ENCODE measurements at places on chromosomes 7 and 10.

- DNase-seq: peak; percentile 76
Measured at GRCh38 chr7:85023066-85023712, 163.7 kb downstream of the SEMA3D start.

DNA sequence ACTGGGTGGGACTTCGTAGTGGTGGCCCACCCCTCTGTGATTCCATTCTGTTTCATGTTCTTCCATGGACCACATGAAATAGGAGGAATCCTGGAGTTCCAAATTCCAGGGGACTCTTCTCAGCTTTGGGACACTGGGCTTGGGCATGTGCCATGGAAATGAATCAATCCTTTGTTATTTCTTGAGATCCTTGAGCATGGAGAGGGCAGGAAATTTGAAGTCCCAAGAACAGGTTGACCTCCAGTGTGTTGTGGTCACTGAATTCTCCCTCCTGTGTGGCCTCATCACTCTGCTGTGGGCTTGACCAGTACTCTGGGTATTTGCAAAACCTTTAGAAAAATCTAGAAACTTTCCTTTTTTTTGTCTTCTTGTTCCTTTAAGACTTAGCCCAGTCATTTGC is 22.7 kb downstream of the TACR2 start:
- DNase-seq: no peak

GRCh38 chr10:129511758-129512157 is 44.7 kb downstream of the MGMT start:
- no peak for DNase-seq

- no peak for DNase-seq
Measured at GRCh38 chr10:104081998-104082397, 3.7 kb downstream of the COL17A1 start.

DNA sequence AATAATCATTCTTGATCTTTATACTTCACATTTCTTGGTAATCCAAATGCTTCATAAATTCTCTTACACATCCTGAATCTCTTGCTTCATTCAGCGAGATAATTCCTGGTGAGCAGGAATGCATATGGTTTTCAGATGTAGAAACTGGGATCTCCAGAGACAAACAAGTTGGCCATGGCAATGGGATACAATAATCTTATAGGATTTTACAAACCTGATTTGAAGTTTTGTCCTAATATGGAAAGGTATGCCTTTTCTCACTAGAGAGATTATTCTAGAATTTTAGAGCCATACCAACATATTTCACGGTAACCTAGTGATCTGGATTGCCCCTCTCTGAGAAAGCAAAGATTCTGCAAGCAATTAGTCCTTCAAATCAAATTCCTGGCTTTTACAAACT is 13.1 kb upstream of the TRDMT1 start:
- DNase-seq: peak; percentile 56

- DNase-seq: no peak
Measured at GRCh38 chr10:107647462-107647861, 483.0 kb upstream of the SORCS1 start.

- DNase-seq: no peak
Measured at GRCh38 chr7:71860572-71860971, 551.6 kb downstream of the CALN1 start.

GRCh38 chr7:46486256-46487206 is 565.5 kb upstream of the IGFBP3 start:
- peak; percentile 86 for DNase-seq

GRCh38 chr7:93117852-93118530 is at the start of gene SAMD9:
SAMD9 (minus strand) TSS chr7:93117979; CDS start chr7:93106097, 11,882 bp downstream.
- DNase-seq: peak; percentile 87

DNA sequence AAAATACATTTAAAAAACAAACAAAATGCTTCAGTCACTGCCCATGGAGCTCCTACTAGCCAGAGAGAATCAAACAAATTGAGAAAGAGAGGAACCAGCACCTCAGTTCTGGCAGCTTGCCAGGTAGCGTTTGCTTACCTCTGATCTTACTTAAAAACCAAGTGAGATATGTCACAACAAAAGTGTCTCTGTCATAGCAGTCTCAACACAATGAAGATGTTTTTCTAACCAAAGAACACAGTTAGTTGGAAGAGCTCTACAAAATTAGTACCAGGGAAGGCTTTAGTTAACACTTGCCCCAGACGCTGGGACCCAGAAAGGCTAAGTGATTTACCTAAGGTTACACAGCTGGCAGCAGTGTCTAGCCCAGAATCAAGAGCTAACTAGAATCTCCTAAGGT is 3.4 kb downstream of the DOCK4 start:
- peak; percentile 13 for DNase-seq

DNA sequence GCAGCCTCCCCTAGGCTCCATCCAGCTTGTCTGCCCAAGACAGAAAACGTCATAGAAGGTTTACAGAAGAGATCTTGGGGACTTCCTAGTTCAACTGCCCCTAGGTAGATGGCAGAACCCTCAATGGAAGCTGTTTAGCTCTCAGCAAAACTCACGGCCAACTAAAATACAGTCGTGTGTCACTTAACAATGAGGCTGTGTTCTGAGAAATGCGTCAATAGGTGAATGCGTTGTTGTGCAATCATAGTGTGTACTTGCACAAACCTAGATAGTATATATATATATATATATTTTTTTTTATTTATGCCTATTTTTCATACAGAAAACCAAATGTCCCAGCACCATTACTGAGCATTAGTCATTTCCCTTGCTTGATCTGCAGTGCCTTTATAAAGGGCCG is 100.4 kb upstream of the SH2B2 start:
- no peak for DNase-seq

DNA sequence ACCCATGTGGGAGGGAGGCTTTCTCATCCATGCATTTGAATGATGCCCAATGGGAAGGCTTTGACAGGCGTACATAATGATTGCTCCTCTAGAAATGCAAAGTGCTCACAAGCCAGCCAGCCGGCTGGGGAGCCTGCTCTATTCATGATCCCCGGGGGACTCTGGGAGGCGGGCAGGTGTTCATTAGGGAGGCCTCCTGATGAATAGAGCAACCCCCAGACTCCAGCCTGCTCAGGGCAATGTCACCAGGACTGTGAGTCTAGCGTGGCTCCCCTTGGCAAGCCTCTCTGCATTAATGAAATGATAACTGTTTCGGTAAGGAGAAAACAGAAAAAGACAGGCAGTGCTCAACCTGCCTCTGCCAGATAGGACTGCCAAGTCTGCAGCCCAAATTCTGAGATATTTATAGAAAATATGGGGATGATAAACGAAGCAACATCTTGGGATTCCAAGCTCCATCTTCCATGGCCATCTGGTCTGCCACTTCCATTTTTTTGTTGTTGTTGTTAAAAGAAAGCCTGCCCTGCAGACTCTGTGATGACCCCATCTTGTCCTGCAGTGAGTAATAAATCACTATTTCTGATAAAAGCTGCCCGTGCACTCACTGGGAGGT is 236.4 kb downstream of the PRPF18 start:
- DNase-seq: no peak

DNA sequence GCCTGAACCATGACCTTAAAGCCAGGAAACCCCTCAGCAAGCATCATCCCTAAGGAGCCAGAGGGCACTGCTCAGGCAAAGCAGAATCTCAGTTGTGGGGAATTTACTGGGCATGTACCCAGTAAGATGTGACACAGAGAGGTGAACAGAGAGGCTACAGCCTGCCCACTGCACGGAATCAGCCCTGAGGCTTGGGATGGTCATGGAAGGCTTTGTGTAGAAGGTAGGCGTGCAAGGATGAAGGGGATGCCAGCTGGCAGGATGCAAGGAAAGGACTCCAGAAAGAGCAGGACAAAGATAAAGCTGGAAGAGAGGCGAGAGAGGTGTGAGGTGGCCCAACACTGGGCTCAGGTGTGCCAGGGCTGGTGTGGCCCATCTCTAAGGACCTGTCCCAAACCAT is 2.4 kb upstream of the AIFM2 start:
- DNase-seq: no peak

- no peak for DNase-seq
Measured at GRCh38 chr10:107717046-107717445, 552.5 kb upstream of the SORCS1 start.

DNA sequence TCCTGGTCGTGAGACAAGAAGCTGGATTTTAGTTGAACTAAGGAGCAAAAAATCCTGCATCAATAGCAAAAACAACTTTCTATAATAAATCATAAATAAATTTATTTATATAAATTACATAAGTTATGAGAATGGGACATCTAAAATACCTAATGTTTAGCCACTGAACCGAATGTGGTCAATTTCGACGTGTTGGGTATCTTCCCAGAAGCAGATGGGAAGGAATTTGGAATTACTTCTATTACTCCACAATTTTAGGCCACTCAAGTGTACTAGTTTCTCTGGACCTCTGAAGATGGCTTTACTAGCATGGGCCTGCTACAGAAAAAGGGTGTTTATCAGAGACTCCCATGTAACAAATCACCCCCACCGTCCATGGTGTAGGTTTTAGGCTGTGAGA is 172.0 kb downstream of the PRPF18 start:
- peak; percentile 48 for DNase-seq

GRCh38 chr10:79048639-79049550 is 19.9 kb upstream of the ZMIZ1 start:
- no peak for DNase-seq

DNA sequence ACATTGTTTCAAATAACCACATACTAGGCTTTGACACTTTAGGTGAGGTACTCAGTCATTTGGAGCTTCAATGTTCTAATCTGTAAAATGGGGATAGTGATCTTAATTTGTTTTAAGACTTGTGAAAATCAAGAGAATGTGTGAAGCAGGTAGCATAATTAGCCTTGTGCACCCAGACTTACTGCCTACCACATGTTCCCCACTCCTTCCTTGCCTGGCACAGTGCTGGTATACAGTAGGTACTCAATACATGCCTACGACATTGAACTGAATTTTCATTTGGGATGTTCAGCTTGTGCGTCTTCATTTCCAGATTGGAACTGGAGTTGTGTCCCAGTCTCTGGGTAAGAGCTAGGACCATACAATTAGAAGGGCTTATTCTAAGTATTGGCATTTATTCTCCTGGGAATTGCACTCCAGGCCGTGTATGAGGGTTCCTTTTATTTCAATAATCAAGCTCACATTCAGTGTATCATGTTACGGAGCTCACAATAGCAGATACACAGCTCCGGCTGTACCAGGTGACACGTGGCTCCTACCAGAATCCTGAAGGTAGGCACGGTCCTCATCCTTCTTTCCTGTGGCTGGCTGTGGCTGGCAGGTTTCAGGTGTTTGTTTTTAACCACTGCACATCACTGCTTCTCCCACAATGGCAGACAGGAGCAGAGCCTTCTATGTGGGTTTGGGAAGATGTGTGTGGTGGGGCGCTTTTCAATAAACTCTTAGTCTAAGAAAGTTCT is 109.4 kb upstream of the PDCD4 start:
- no peak for DNase-seq

DNA sequence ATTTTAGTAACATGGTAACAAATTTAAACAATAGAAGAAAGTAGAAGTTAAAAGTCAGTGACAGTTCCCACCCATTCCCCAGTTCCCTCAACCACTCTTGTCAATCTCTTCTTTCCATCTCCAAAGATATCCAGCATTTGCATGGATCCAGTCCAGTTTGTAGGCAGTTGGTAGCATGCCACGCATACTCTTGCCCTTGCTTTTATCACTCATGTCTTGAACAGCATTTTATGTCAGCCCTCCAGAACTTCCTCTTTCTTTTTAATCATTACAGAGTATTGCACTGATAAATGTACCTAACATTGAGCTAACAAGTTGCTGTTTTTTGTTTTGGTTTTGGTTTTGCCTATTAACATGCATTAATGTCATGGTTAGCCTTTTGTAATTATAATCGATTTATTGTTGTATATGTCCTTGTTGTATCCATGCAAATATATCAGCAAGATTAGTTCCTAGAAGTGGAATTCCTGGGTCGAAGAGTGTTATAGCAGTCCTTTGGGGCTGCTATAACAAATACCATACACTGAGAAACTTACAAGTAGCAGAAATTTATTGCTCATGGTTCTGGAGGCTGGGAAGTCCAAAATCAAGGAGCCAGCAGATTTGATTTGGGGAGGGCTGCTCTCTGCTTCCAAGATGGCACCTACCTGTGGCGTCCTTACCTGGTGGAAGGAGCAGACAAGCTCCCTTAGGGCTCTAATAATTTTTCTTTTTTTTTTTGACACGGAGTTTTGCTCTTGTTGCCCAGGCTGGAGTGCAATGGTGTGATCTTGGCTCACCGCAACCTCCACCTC is 25.7 kb downstream of the CHST3 start:
- DNase-seq: no peak

DNA sequence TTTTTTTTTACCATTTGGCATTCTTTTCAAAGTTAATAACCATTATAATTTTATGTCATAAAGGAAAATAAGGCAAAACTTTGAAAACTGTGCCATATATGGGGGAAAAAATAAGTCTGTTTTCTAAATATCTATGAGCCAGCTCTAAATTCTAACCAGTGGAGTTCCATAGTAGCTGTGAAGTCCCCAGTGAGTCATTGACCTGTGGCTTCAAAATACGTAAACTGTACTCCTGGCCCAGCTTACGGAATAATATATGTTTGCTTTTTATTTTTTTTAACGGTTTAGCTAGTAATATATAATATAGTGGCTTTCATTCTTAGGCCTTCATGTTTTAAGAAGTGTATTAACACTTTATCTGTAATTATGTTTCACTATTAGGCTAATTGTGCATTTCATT is 20.5 kb downstream of the ZRANB1 start:
- DNase-seq: no peak

DNA sequence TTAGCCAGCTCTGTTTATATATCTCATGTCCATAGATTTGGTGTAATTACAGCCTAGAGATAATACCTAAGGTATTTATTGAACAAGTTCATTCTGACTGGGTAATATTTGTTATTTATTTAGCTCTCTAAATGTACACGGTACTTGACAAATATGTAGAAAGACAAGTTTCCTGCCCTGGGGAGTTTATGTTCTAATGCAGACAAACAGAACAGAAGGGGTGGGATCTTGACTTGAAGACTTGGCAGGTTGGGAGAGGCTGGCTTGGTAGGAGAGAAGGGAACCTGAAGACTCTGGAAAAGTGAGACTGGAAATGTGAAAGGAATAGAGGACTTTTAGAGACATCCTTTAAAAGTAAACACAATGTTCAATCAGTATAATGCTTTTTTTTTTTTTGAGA is 97.7 kb upstream of the CDK6 start:
- DNase-seq: no peak

GRCh38 chr7:134530460-134530859 is 3.1 kb downstream of the AKR1B10 start:
- no peak for DNase-seq

DNA sequence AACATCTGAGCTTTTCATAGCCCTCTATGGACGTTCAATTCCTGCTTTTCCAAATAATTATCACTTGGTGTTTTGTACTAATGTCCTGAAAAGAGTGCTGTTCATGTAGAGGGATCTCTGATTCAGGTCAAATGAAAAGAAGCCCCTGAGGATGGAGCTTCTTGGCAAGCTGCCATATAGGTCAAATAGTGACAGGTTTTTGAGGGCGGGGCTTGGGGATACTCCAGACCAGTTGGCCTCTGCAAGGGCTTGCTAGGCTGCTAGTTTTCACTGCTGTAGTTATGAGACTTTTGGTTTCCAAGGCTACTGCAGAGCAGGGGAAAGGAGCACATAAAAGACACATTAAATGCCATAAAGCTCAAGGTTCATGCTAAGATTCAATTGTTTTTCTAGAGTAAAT is 257.2 kb upstream of the CACNA2D1 start:
- no peak for DNase-seq
